Tibial nerve (tissue), 4 donors: ENCODE measurements at places on chromosomes 16 and 17. TPM values are rescaled to one million over a fixed set of nuclear protein-coding genes. Genes with fewer than 3 reads are reported as not detected.

Gene HOXB9
- total RNA-seq: not detected

Gene APOH
- total RNA-seq: not detected

Gene PRSS36
- 21.3 TPM for total RNA-seq

Gene TEKT5
- total RNA-seq: not detected

Gene FOXN1
- not detected for total RNA-seq

Gene HOXB6
- 2.9 TPM for total RNA-seq

Gene GPR142
- not detected for total RNA-seq

Gene DYNLRB2
- 0.39 TPM for total RNA-seq

Gene GSDMA
- total RNA-seq: 0.20 TPM

Gene CFAP52
- 0.30 TPM for total RNA-seq

Gene NTN1
- 23.8 TPM for total RNA-seq

Gene C17orf107
- 1.3 TPM for total RNA-seq

Gene CHST5
- 0.30 TPM for total RNA-seq

DNA sequence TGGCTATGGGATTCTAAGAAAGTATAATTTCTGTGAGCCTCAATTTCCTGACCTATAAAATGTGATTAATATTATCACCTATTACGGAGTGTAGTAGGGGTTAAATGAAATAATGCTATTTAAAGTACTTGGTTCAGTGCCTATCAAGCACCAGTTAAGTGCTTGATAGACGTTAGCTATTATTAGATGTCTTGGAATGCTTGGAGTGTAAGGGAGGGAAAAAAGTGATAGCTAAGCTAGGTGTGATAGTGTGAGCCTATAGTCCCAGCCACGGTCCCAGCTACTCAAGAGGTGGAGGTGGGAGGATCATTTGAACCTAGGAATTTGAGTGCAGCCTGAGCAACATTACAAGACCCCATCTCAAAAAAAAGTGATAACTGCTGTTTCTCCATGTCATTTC is 7.5 kb downstream of the ORC6 start:
- DNase-seq: no peak
- H3K27me3 ChIP-seq: no peaks in the 10 kb centered on the region
- no peak overlapping the region for H3K27ac ChIP-seq
- H3K36me3 ChIP-seq: no peaks in the 10 kb centered on the region

DNA sequence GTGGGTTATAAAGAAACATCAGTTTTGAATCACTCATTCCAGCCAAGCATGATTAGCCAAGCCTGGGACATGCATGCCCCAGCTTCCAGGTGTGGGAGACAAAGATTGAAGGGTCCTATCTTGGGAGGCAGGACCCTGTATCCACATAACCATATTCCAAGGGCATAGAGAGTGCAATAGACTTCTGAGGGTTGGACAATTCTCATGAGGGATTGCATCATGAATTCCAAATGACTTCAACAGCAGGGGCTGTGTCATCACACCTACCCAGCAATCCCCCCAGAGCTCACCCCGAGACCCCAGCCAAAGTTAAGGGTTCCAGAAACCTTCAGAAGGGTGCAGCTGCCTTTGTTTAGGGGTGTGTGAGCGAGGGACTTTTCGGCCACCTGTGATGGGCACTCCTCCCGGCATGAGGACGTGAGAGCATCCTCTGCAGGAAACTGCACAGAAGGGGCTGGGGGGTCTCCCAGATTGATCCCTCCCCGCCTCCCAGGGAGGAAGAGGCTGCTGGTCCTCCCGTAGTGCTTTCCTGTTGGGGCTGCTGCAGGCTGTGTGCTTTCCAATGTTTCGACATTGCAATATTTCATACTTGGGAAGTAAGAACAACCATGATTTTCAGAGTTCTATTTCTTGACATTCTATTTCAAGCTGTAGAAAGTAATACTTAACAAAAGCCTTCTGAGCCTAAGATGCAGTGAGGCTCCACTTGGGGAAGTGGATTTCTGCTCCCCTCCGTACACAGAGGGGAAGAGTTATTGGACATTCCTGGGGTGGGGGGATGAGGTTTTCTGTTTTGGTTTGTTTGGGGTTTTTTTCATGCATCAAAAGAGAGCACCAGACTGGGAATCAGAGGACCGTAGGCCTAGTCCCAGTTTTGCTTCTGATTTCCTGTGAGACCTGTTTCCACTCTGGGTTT is 13.3 kb upstream of the PITPNM3 start:
- no peak overlapping the region for H3K27ac ChIP-seq
- peaks cover 7% of the 10 kb centered on the region for H3K36me3 ChIP-seq
- no peak overlapping the region for H3K4me3 ChIP-seq
- peaks cover 2% of the 10 kb centered on the region for H3K4me1 ChIP-seq
- H3K27me3 ChIP-seq: no peaks in the 10 kb centered on the region

GRCh38 chr17:17119533-17119932 is 77.3 kb downstream of the MPRIP start:
- peaks cover 45% of the 10 kb centered on the region for H3K4me1 ChIP-seq
- no peak for DNase-seq
- no peak overlapping the region for H3K4me3 ChIP-seq
- peak overlapping the region; percentile 70 for H3K27ac ChIP-seq
- H3K36me3 ChIP-seq: no peaks in the 10 kb centered on the region

GRCh38 chr16:11283820-11284248 is 2.7 kb upstream of the PRM1 start:
- no peaks in the 10 kb centered on the region for H3K36me3 ChIP-seq
- H3K27me3 ChIP-seq: no peaks in the 10 kb centered on the region
- no peak overlapping the region for H3K4me3 ChIP-seq
- no peaks in the 10 kb centered on the region for H3K4me1 ChIP-seq
- no peak overlapping the region for H3K27ac ChIP-seq

DNA sequence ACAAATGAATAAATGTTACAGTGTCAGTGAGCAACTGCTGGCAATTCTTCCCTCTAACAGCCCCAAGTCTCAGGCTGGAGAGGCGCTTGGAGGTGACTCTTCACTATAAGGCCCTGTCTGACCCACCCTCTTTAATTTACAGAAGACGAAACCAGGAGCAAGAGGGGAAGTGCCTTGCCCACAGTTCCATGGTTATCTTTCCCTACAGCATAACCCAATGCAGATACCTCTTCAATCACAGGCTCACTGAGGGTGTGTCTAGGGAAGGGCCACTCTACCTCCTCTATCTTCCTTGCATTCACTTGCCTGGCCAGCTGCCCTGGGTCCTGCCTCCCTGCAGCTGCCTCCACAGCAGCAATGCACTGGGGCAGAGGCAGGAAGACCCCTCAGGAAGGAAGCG is 9.6 kb upstream of the N4BP1 start:
- H3K4me1 ChIP-seq: peaks cover 33% of the 10 kb centered on the region
- H3K27me3 ChIP-seq: no peaks in the 10 kb centered on the region
- no peaks in the 10 kb centered on the region for H3K36me3 ChIP-seq
- DNase-seq: no peak
- no peak overlapping the region for H3K4me3 ChIP-seq

GRCh38 chr17:29162082-29162908 is 17.9 kb downstream of the MYO18A start:
- no peak for DNase-seq
- H3K27ac ChIP-seq: no peak overlapping the region

- H3K27ac ChIP-seq: peak overlapping the region; percentile 99
- H3K4me3 ChIP-seq: peak overlapping the region; percentile 79
- H3K36me3 ChIP-seq: no peaks in the 10 kb centered on the region
- H3K27me3 ChIP-seq: no peaks in the 10 kb centered on the region
These were observed 840 bp downstream of the MYO1C start for GRCh38 chr17:1491443-1492248.

- no peak for DNase-seq
- no peak overlapping the region for H3K27ac ChIP-seq
- no peak overlapping the region for H3K4me3 ChIP-seq
- H3K4me1 ChIP-seq: no peaks in the 10 kb centered on the region
- H3K36me3 ChIP-seq: no peaks in the 10 kb centered on the region
These were observed 27.8 kb downstream of the AXIN1 start for GRCh38 chr16:324451-325334.

- H3K36me3 ChIP-seq: no peaks in the 10 kb centered on the region
- H3K4me1 ChIP-seq: no peaks in the 10 kb centered on the region
- H3K4me3 ChIP-seq: no peak overlapping the region
- no peak for DNase-seq
- H3K27me3 ChIP-seq: no peaks in the 10 kb centered on the region
- H3K27ac ChIP-seq: no peak overlapping the region
These were observed 198.0 kb upstream of the MAF start for GRCh38 chr16:79798416-79799053.

GRCh38 chr17:4956493-4957061 is 5.7 kb downstream of the ENO3 start:
- no peaks in the 10 kb centered on the region for H3K36me3 ChIP-seq
- DNase-seq: no peak
- H3K27ac ChIP-seq: no peak overlapping the region

DNA sequence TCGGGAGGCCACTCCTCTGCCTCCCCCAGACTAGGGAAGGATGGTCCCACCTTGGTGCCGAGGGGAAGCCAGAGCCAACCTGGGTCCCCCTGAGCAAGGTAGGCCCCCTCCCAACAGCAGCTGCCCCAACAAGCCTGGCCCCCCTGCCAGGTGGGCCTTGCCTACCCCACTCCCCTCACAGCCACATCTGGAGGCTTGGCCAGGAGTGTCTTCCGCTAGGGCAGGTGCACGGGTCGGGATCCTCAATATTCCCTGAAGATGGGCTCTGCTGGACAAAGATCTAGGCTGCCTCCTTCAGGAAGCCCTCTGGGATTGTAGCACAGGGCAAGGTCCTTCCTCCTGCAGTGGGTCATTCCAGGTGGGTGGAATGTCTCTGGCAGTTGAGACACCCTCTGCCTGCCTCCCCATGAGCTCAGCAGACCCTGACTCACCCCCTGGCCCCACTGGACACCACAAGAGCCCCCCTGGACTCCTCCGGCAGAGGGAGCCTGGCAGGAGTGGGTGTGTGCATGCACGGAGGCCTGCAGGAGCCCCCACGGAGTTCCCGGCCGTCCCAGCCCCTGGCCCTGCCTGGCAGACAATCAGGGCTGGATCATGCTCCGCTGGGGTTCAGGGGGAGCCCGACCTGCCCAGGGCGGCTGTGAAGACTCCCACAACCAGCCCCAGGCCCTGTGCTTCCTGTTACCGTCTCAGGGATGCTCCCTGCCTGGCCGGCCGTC is 435 bp downstream of the C1QTNF8 start:
- H3K4me1 ChIP-seq: no peaks in the 10 kb centered on the region
- no peak overlapping the region for H3K4me3 ChIP-seq
- DNase-seq: no peak
- no peak overlapping the region for H3K27ac ChIP-seq
- peaks cover 77% of the 10 kb centered on the region for H3K27me3 ChIP-seq

- no peaks in the 10 kb centered on the region for H3K27me3 ChIP-seq
- DNase-seq: no peak
- H3K4me3 ChIP-seq: no peak overlapping the region
- no peaks in the 10 kb centered on the region for H3K36me3 ChIP-seq
- peaks cover 6% of the 10 kb centered on the region for H3K4me1 ChIP-seq
These were observed 12.4 kb downstream of the TOB1 start for GRCh38 chr17:50853781-50854180.

GRCh38 chr17:2929881-2930533 is 133.4 kb downstream of the OR1D5 start:
- H3K36me3 ChIP-seq: no peaks in the 10 kb centered on the region
- H3K4me1 ChIP-seq: no peaks in the 10 kb centered on the region
- no peaks in the 10 kb centered on the region for H3K27me3 ChIP-seq
- H3K4me3 ChIP-seq: no peak overlapping the region

- no peaks in the 10 kb centered on the region for H3K4me1 ChIP-seq
- DNase-seq: no peak
- no peaks in the 10 kb centered on the region for H3K27me3 ChIP-seq
- peaks cover 8% of the 10 kb centered on the region for H3K36me3 ChIP-seq
- no peak overlapping the region for H3K4me3 ChIP-seq
- H3K27ac ChIP-seq: no peak overlapping the region
These were observed 78.8 kb upstream of the DOC2B start for GRCh38 chr17:260031-260791.

- no peaks in the 10 kb centered on the region for H3K4me1 ChIP-seq
- H3K27ac ChIP-seq: no peak overlapping the region
- no peak overlapping the region for H3K4me3 ChIP-seq
These were observed 427 bp upstream of the TLCD3B start for GRCh38 chr16:30031477-30031918.

GRCh38 chr17:81890447-81891302 is 711 bp downstream of the ALYREF start:
- DNase-seq: no peak
- H3K4me3 ChIP-seq: peak overlapping the region; percentile 100
- no peaks in the 10 kb centered on the region for H3K27me3 ChIP-seq

- H3K27ac ChIP-seq: no peak overlapping the region
- no peak for DNase-seq
- no peak overlapping the region for H3K4me3 ChIP-seq
- no peaks in the 10 kb centered on the region for H3K27me3 ChIP-seq
These were observed 15.6 kb downstream of the SDR42E1 start for GRCh38 chr16:81995651-81996050.

- H3K4me1 ChIP-seq: no peaks in the 10 kb centered on the region
- no peaks in the 10 kb centered on the region for H3K27me3 ChIP-seq
- peak overlapping the region; percentile 17 for H3K27ac ChIP-seq
- no peaks in the 10 kb centered on the region for H3K36me3 ChIP-seq
- H3K4me3 ChIP-seq: no peak overlapping the region
These were observed 13.9 kb downstream of the CNEP1R1 start for GRCh38 chr16:50038756-50039529.

DNA sequence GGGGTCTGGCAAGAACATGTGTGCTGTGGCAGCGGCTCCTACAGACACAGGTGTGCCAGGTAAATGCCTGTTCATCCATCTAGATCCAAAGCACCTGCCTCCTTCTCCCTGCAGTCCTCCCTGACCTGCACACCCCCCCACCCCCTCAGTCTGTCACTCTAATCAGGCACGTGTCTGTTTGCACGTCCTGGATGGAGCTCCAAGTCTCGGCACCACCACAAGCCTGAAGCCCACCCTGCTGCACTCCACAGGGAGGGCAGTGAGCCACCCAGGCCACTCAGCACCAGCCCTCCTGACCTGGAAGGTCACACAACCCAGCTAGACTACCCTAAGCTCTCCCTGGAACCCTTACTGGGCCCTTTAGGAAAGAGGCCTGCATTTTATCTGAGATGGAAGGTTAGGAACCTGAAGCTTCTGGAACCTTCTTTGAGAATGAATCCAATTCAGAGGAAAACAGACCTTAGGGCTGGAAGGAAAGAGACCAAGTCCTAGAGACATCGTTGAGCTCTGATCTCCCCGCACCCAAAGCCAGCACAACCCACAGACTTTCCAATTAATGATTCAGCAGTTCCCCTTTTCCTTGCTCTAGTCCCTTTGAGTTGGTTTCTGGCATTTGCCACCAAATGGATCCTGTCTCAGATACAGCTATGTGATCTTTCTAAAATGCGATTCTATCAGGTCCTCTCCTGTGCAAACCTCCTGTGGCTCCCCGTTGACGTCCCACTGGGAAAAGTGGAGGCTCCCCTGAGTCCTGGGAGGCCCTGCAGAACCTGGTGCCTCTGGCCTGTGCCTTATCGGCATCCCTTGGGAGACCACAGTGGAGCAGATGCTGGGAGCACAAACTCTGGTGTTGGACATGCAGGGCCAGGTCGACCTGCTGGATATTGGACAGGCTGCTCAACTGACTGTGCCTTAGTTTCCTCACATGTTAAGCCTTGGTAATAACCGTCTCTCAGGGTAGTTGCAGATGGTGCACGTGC is 67.9 kb downstream of the PRMT7 start:
- no peak overlapping the region for H3K4me3 ChIP-seq
- no peaks in the 10 kb centered on the region for H3K27me3 ChIP-seq
- no peaks in the 10 kb centered on the region for H3K36me3 ChIP-seq
- no peak overlapping the region for H3K27ac ChIP-seq
- H3K4me1 ChIP-seq: no peaks in the 10 kb centered on the region

GRCh38 chr17:76088041-76088867 is 9.3 kb downstream of the ZACN start:
- H3K27ac ChIP-seq: no peak overlapping the region
- H3K4me3 ChIP-seq: no peak overlapping the region
- peaks cover 44% of the 10 kb centered on the region for H3K36me3 ChIP-seq
- no peak for DNase-seq
- H3K4me1 ChIP-seq: no peaks in the 10 kb centered on the region
